ENCODE measurements at places on chromosomes 12 and 14.

DNA sequence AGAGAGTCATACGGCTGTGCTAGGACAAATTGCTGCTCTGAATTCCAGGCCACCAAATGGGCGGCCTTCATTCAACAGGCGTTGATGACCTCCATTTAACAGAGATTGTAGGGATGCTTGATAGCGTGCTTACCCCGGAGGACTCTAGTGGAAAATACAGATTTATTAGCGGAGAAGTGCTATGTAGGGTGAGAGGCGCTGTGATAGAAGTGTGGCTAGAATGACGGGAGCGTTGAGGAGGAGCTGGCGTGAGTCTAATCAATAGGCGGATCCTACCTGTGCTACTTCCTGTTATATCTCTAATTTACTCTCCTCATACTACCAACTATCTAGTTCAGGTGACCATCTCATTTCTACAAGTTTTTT lies 668 bp downstream of the MRPS35 start:
- DNase-seq, result no peak

DNA sequence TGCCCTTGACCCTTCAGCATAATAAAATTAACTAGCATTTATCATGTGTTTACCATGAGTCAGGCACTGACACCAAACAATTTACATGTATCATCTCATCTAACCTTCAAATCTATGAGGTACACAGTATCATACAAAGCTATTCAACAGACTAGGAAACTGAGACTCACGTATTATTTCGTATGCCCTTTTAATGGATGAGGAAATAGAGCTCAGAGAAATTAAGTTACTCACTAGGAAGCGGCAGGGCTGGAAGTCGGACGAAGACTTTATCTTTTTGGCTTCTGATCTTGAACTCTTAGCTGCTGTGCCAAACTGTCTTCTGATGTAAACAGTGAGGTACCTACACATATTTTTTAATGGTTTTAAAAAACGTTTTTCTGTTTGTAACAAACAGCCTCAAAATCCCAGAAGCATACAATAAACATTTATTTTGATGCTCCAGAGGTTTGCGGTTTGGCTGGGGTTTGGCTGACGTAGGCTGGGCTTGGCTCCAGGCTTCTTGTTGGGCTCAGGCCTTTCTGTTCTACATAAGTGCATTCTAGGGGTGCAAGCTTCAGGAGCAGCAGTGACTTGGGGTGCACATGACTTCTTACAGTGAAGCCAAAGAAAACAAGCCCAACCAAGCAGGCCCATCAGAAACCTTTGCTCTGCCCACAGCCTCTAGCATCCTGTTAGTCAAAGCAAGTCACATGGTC lies 184.7 kb downstream of the TBX5 start:
- DNase-seq, result no peak

GRCh38 chr12:124142395-124143035 lies 152.4 kb upstream of the RFLNA start:
- no peak for DNase-seq

GRCh38 chr14:77822307-77822706 lies 22.4 kb downstream of the ADCK1 start:
- DNase-seq, result no peak

DNA sequence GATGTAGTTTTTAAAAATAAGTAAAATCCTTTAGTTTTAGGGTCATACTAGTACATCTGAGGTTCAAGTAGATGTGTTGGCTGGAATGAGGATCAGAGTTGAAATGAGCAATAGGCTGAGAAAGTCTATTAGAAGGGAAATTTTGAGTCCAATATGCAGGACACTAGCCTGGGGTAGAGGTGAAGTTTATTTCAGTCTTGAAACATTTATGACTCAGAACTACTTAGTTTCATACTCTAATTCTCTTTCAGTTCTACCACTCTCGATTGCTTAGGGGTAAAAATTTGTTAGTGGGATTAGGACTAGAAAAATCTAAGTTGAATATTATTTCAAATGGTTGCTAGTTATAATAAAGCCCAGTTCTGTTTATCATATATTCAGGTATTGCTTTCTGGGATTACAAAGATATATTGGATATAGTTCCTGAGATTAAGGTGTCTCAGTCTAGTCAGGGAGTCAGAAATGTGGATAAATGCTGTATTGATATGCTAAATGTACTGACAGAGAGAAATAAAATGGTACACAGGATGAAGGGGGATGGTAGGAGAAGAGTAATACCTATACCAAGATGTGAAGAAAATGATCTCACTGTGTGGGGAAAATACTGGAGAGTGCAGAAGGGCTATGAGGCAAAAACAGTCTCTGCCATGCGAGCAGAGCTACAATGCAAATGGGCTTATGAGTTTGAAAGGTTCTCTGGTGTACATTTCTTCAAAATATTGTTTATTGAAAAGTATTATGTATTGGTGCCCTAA lies 395.8 kb upstream of the FBXO33 start:
- no peak for DNase-seq

DNA sequence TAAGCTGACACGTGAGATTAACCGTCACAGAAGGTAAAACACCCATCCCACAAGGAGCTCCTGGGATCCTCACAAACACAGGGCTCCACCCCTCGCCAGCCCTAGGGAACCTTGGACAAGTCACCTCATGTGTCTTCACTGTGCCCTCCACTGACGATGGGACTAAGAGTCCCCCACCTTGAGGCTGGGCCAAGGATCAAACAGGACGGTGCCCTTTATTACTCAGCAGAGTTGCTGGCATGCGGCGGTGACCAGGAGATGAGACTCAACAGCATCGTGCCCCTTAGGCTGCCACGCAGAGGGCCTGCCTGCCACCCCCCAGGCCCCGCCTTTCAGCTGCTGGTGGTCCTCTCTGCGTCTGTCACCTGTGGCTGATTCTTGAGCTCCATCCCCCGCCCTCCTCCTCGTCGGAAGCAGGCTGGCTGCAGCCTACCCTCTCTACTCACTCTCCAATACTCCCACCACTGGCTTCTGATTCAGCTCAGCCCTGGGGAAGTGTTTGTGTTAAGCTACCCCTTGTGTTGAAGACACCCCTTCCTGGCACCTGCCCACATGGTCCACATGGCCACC lies 105.2 kb downstream of the DICER1 start:
- DNase-seq, result no peak

DNA sequence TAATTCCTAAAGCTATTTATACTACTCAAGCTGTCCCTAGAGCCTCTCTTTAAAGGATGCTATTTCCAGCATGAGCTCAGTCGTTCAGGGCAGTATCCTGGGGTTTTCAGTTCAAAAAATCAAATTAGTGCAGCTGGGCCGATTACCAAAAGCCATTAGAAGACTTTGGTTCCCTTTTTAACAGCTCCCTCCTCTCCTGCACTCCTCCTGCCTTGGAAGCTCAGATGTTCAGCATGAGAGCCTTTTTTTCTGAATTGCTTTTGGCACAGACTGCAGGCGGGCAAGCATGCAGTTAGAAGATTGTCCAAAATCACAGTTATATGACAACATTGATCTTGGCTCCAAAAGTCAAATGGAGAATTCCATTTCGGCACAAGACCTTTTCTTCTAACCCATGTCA lies 179.6 kb downstream of the SLC35F4 start:
- no peak for DNase-seq

GRCh38 chr14:56378475-56378877 lies 201.1 kb upstream of the TMEM260 start:
- DNase-seq, result no peak

DNA sequence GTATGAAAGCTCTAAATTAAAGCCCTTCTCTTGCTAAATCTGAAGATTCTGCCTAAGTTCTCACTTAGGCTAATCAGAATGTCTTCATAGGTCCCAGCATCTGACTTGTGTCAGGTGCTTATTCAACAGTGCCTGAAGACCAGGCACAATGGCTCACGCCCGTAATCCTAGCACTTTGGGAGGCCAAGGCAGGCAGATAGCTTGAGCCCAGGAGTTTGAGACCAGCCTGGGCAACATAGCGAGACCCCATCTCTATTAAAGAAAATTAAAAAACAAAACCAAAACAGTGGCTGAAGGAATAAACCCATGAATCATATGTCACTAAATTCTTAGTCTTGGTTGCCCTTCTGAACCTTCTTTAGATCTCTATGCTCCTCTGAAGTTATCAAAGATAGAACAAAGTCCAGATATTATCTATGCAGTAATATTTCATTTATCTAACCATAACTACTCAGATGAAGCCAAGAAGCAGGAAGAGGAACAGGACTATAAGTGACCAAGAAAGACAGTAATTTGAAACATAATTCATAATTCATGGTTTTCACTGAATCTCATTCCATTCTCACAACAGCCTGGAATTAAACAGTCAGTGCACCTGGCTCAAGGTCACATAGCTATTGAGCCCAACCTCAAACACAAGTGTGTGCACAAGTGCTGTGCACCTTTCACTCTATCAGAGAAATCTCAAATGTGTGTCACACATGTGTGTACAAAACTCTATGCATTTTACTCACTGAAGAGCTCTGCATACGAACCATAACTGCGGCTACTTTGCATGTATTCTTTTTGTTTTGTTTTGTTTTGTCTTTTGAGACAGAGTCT lies 6.6 kb downstream of the SLC7A7 start:
- no peak for DNase-seq

GRCh38 chr14:34875031-34875922 lies at the start of gene BAZ1A:
BAZ1A (minus strand) TSS chr14:34875360; CDS start chr14:34874604, 756 bp downstream.
- peak; percentile 48 for DNase-seq
